ENCODE measurements at places on chromosomes 7 and 10.

DNA sequence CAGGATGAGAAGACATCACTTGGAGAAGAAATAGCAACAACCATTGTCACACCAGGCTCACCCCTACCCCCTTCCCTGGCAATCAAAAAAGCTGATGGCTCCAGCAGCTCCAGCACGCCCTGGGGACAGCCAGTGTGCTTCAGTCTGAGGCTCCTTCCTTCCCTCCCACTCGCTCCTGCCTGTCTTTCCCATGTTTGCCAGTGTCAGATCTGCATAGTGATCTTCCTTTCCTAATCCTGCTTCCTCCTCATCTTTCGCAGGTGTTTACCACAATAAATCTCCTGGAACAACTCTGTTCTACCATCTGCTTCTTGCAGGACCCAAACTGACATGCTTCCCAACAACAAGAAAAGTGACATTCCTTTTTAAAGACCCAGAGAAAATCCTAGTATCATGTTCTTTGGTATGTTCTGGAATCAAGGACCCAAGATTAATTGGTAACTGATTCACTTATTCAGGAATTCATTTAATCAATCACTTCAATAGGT, 57.1 kb downstream of the STEAP1B start:
- no peak for ATAC-seq

DNA sequence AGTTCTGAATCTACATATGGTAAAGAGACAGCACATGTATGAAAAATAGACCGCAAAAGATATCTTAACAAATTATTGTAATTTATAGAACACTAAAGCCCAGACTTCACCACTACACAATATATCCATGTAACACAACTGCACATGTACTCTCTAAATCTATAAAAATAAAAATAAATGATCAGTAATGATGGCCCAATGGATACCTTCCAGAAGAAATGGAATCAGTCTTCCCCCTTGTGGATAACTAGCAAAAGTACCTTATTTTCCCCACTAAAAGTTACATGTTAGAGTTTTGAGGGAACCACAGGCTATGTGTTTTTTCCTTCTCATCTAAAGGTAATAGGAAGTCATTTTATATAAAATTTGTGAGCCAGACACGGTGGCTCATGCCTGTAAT, 25.7 kb downstream of the C7orf25 start:
- ATAC-seq, result no peak

DNA sequence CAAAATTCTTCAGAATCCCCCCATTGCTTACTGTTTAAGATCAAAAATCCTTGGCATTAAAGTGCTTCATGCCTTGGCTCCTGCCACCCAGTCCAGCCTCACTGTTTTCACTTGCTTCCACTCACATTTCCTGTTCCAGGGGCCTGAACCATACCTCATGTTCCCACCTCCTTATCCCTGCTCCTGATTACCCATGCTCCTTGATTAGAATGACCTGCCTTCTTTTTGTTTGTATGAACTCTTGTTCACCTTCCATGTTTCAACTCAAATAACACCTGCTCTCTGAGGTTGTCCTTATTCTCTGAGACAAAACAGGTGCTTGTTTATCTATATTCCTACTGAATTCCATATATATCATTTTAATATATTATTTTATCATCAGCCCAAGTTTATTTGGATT, 77.1 kb upstream of the VSTM2A start:
- ATAC-seq, result no peak

- no peak for ATAC-seq
These were observed 52.2 kb downstream of the FIGNL1 start for GRCh38 chr7:50397971-50398324.

- peak; percentile 6 for ATAC-seq
These were observed 5.2 kb upstream of the TTYH3 start for GRCh38 chr7:2626498-2627117.
